GM10248 (cell line): ENCODE measurements at places on chromosomes 11 and 22.

- DNase-seq: no peak
These were observed 62.0 kb downstream of the GGTLC2 start for GRCh38 chr22:22706253-22706915.

DNA sequence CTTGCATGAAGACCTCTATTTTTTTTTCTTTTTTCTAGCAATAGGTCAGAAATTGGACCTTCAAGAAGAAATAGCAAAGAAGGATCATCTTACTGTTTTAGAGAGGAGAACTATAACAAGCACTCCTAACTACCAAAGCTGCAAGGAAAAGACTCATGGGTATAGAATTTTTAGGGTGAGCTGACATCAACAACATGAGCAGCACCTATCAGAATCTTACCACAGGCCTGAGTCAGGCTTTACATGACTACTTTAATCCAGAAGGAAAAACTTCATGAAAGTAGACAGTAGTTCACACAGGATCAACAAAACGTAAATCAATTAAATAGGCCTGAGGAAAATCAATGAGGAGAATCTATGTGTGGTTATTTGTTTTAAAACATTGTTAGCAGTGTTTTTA, 130.5 kb downstream of the FAM76B start:
- no peak for DNase-seq

DNA sequence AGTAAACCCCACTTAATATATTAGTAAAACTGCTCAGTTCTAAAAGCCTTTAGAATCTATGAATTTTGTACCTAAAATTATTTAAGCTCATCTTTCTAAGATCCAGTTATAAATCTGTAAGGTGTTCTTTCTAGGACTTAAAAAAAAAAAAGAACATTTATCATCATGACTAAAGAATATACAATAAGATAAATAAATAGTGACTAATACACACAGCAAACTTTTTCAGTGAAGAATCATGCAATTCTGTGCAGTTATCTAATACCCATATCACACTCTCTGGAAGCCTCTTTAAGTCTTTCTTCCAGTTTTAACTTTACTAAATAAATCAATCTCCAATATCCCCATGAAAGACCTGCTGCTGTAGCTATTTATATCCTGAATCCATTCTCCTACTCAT, 59.8 kb downstream of the CEP57 start:
- DNase-seq: no peak

- no peak for DNase-seq
These were observed 50.0 kb upstream of the ADA2 start for GRCh38 chr22:17269224-17269606.
